ENCODE measurements at places on chromosomes 2 and 18.

- no peak for DNase-seq
Observed at GRCh38 chr18:48460929-48461583, 51.9 kb upstream of the ZBTB7C start.

GRCh38 chr2:100893392-100894104 is 73.6 kb downstream of the NPAS2 start:
- no peak for DNase-seq

- DNase-seq, result no peak
Observed at GRCh38 chr2:159202568-159203071, 83.9 kb downstream of the WDSUB1 start.

- DNase-seq, result no peak
Observed at GRCh38 chr2:235011929-235012631, 60.3 kb downstream of the SH3BP4 start.

DNA sequence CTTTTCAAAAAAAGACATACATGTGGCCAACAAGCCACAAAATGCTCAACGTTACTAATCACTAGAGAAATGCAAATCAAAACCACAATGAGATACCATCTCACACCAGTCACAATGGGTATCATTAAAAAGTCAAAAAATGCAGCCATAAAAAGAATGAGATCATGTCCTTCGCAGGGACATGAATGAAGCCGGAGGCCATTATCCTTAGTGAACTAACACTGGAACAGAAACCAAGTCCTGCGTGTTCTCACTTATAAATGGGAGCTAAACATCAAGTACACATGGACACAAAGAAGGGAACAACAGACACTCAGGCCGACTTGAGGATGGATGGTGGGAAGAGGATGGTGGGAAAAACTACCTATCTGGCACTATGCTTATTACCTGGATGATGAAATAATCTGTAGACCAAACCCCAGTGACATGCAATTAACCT is 17.8 kb upstream of the ATL2 start:
- no peak for DNase-seq

DNA sequence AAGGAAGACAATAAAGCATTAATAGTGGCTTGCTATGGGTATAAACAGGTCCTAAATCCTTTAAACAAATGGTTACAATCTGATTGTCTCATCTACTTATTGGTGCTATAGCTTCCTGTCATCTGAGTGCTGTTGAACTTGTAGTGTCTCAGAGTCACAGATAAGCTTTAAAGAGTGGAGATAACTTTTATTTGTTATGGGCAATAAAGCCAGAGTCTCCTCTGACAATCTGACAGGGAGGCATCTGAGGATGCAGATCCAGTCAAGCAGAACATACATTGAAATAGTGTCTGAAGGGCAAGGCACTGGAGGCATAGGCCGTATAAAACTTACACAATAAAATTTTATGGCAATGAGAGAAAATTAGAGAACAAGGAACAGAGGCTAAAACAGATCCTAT is 1132.4 kb upstream of the CDH2 start:
- no peak for DNase-seq

- DNase-seq, result no peak
Observed at GRCh38 chr2:46960618-46961017, 45.0 kb upstream of the MCFD2 start.

GRCh38 chr2:158616480-158617000 is 159.8 kb downstream of the PKP4 start:
- no peak for DNase-seq

- DNase-seq, result no peak
Observed at GRCh38 chr2:119718501-119719260, 39.7 kb downstream of the TMEM177 start.

GRCh38 chr2:216781709-216782108 is 78.2 kb downstream of the TNP1 start:
- no peak for DNase-seq

GRCh38 chr18:66344227-66344626 is 259.7 kb downstream of the CDH19 start:
- DNase-seq, result no peak

GRCh38 chr18:38450876-38451275 is 885.3 kb upstream of the CELF4 start:
- DNase-seq, result no peak

DNA sequence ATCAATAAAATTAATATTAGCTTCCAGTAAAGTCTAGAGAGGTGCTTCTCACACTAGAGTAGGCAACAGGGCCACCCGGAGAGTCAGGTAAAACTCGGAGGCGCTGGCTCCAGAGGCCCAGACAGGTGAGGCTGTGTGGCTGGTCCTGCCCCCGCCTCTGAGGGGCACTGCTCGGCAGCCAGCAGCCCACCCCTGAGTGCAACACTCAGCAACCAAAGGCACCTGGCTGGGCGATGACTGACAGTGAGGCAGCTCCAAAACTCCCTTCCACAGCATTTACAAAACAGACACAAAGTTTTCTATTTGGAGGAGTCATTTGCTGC is 138.8 kb upstream of the ID2 start:
- no peak for DNase-seq

DNA sequence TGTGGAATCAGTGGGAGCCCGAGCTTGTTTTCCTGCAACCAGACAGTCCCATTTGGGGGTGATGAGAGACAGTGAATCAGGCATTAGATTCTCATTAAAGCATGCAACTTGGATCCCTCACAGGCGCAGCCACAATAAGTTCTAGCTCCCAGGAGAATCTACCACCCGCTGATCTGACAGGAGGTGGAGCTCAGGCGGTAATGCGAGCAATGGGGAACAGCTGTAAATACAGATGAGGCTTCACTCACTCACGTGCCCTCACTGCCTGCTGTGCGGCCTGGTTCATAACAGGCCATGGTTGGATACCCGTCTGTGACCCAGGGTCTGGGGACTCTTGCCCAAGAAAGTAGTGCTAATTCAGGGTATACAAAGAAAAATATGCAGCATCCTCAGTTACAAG is 144.8 kb upstream of the RGPD4 start:
- no peak for DNase-seq

GRCh38 chr18:23107718-23108117 is 27.6 kb upstream of the CABLES1 start:
- no peak for DNase-seq

DNA sequence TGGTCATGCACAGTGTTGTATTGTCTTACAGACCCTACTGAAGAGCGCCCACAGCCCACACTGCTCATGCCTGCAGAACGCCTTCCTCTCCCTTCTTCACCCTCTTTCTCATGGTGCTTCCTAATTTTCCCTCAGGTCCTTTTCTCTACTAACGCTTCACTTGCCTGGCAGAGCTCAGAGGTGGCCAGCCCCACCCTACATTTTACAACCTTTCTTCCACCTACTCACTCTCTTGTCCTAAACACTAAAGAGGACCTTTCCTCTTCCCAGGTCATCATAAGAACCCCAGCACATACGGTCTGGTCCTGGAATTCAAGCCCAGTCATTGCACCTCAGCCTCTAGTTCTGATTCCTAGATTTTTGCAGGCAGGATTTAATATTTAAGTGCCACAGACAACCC is 11.7 kb upstream of the LGALSL start:
- DNase-seq, result no peak

- DNase-seq, result no peak
Observed at GRCh38 chr2:195575016-195575415, 82.0 kb upstream of the SLC39A10 start.

DNA sequence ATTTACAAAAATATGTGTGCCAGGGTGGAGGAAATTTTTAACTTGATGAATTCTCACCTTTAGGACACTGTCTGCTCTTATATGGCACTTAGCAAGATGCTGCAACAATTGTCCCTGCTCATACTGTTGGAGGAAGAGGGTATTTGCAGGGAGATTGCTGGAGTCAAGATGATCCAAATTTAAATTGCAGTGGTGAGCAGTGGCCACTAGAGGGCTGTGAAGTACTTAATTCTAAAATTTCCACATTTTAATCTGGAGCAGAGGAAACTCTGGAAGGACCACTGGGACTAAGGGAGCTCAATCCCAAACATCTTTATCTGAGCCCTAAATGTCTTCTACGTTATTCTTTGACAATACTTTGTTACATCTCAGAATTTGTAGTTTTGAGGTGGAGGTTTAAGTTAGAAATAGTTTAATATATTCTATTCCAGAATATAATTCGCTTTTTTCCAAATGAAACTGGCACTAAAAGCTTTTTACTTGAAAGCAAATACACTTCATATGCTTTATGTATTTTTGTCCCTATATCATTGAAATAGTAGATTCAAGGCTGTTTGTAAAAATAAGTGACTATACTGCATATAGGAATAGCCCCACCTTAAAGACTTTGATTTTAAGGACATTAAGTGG is 33.0 kb upstream of the PTH2R start:
- no peak for DNase-seq

GRCh38 chr18:43276491-43276890 is 799 bp downstream of the SYT4 start:
- no peak for DNase-seq
